HS-27A (cell line): ENCODE measurements at places on chromosomes 7 and 10.

- no peak for DNase-seq
Measured at GRCh38 chr10:104894681-104895080, 253.6 kb downstream of the SORCS3 start.

- no peak for DNase-seq
Measured at GRCh38 chr10:48306870-48307710, 613 bp downstream of the MAPK8 start.

- DNase-seq = no peak
Measured at GRCh38 chr7:9671979-9672917, 1238.8 kb downstream of the NXPH1 start.

- no peak for DNase-seq
Measured at GRCh38 chr7:45456747-45457524, 117.2 kb upstream of the ADCY1 start.

- DNase-seq = no peak
Measured at GRCh38 chr7:13420726-13421125, 568.7 kb downstream of the ETV1 start.

GRCh38 chr7:68601826-68602225, 996.4 kb upstream of the AUTS2 start:
- no peak for DNase-seq

- DNase-seq = no peak
Measured at GRCh38 chr7:95471071-95471470, 14.7 kb upstream of the ASB4 start.

DNA sequence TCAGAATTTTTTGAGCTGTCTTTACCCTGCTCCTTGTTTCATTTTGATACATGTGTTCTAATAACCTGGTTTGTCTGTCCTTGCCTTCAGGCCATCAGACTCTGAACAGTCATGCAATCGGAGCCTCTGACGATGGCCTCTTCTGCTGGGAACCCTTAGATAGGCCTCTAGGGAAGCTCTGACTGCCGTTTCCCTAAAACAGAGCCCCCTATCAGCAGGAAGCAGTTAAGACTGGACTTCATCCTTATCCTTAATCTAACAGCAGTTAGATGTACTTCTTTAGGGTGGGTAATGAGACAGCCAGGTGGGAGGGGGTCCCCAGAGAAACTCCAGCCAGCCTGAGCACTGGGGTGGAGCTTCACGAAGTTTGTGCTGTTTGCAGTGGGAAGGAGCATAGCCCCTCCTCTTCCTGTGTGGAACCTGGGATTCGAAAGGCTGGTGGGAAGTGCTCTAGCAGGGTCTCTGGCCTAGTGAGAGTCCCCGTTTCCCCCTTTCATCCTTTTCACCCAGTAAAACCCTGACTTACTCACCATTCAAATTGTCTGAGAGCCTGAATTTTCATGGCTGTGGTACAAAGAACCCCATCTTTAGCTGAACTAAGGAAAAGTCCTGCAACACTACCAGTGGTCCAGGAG, 28.4 kb upstream of the SORCS3 start:
- DNase-seq = no peak

GRCh38 chr7:29341156-29341555, 146.6 kb downstream of the CHN2 start:
- DNase-seq = no peak

GRCh38 chr10:35153716-35154115, 27.1 kb downstream of the CREM start:
- no peak for DNase-seq

DNA sequence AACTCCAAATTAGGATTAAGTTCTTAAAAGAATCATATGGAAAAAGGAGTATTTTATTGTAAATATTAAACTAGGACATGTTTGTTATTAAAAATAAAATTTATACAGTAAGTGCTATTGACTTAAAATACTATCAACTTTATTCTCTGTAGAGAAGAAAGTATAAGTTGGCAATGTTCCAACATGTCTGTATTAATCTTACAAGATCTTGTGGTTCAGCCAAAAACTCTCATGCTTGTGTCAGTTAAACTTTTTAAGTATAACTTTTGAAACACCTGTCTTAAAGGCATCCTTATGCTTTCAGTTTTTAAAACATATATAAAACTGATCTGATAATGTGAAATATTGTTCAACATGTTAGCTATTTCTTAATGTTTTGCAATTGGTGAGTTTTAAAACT, 160.7 kb downstream of the ZEB1 start:
- DNase-seq = no peak

GRCh38 chr7:145884716-145885514, 231.7 kb upstream of the CNTNAP2 start:
- DNase-seq = no peak

- no peak for DNase-seq
Measured at GRCh38 chr10:95881316-95881715, 26.5 kb upstream of the CC2D2B start.

DNA sequence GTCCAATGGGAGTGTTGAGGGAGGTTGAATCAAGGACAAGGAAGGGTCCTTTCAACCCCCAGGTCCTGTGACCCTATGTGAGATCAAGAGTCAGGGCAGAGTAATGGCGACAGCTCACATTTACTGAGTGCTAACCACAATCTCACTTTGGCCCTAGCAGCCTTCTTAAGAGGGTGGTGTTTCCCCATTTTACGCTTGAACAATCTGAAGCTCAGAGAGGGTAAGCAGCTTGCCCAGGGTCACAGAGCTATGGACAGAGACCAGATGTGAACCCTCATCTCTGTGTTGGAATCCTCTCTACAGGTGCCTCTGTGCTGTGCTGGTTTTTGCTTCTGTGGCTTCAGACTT, 102.0 kb downstream of the GRK5 start:
- no peak for DNase-seq

DNA sequence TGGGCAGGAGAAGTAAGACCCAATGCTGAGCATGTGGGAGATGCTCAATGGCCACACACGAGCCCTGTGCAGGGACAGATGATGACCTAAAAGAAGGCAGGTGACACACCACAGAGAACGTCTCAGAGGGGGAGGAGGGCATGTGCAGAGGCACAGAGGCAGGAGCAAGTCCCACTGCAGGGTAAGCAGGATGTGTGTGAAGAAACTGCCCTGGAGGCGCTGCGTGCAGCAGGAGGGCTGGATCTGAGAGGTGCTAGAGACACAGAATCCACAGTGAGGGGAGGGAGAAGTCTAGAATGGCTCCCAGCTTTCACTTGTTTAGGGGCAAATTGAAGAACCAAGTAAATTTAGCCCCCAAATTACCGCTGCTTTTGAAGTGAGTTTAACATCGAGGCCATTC, 14.9 kb downstream of the DYDC2 start:
- no peak for DNase-seq

DNA sequence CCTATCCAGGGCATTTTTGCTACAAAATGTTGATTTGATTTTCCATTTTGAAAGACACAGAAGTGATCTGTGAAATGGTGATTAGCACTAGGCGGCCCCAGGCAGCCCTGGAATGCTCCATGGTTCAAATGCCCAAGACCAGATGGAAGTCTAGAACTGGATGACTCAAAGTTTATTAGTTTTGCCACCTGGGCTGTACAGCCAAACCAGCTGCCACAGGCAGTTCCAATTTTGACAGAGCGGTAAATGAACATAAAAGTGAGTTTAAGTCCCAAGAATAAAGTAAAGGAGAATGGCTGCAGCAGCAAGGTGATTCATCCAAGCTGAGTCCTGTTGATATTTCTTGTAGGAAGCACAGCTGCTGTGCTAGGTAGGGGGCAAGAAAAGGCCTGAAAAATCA, 180.5 kb downstream of the SUGCT start:
- no peak for DNase-seq

DNA sequence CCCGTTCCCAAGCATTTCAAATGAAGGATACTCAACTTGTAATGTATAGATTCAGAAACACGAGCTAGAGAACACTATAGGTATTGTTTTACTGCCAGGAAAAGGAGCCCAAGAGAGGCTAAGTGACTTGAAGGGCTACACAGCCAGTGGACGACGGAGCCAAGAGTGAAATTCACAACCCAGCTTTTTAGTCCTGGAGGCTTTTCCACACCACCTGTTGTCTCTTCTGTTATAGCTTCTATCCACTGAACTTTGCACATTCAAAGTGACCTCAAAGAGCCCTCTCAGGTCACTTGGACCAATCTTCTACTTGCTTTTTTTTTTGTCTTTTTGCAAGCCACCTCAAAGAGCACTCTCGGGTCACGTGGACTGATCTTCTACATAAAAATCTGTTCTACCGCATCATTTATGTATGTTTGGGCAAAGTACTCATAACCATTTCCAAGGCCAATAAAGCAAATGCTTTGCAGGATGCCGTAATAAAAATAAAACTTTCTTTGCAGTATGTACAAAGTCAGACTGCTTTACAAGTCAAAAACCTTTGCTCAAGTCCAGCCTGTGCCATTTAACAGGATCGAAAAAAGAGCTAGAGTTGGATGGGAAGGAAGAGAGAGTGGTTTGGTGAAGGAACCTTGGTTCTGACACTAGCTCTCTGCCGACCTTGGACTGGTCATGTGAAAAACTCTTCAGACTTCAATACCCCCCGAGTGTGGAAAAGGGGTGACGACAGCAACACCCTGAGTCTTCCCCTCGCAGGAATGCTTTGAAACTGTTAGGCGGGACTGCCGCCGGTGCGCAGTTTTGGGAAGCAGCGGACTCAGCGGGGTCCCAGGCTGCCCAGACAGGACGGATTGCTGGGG, 821 bp downstream of the SLC35B4 start:
- no peak for DNase-seq

DNA sequence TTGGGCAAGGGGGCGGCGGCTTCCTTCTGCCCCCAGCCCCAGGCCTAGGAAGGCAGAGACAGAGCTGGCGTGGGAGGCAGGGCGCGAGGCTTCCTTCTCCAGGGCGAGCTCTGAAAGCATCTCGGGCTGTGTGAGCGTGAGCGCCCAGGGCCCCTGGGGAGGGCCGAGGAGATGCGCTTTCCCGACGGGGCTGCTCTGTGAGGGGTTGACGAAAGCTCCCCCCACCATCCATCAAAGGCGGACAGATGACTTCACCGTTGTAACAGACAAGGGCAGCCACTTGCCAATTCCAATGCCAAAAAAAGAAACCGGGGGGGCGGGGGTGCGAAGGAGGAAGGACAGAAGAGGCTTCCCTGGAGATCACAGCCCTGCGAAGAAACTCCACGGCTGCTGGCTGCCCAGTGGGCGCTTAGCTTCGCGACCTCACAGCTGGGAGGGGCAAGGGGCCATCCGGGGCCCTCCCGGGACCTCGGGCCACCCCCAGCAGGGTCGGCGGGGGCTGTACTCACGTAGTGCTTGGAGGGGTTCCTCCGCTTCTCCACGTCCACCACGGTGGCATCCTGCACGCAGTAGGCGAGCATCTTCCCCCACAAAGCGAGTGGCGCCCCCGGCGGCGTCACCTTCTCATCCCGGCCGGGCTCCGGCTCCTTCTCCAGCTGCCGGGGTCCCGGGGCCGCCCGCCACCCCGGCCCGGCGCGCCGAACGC, 537 bp downstream of the SH3PXD2A start:
- DNase-seq = no peak

GRCh38 chr10:89159761-89160160, 47.4 kb downstream of the CH25H start:
- no peak for DNase-seq
